ENCODE measurements at places on chromosomes 11 and 22.
A peak's percentile ranks its signal among the peaks of the same experiment; 100 is the strongest.

DNA sequence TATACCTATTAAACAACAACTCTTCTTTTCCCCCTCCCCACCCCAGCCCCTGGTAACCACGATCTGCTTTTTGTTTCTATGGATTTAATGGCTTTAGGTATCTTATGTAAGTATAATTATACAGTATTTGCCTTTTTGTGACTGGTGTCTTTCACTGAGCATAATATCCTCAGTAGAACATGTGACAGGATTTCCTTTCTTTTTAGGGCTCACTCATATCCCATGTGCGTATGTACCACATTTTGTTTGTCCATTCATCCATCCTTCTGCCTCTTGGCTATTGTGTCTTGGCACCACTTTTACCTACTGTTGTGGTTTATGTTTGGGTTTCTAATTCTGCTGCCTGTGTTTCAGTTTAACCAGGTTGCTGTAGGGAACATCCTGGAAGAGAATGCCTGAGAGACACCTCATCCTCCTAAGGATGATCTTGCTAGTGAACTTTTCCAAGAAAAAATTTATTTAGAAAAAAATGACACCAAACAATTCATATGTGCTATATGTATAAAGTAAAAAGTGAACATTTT, 77.6 kb upstream of the SESN3 start:
- no peak for DNase-seq

- DNase-seq, result peak; percentile 26
Measured at GRCh38 chr11:47553406-47553743, 443 bp upstream of the CELF1 start.

GRCh38 chr11:134800130-134800529, 388.1 kb upstream of the B3GAT1 start:
- no peak for DNase-seq

DNA sequence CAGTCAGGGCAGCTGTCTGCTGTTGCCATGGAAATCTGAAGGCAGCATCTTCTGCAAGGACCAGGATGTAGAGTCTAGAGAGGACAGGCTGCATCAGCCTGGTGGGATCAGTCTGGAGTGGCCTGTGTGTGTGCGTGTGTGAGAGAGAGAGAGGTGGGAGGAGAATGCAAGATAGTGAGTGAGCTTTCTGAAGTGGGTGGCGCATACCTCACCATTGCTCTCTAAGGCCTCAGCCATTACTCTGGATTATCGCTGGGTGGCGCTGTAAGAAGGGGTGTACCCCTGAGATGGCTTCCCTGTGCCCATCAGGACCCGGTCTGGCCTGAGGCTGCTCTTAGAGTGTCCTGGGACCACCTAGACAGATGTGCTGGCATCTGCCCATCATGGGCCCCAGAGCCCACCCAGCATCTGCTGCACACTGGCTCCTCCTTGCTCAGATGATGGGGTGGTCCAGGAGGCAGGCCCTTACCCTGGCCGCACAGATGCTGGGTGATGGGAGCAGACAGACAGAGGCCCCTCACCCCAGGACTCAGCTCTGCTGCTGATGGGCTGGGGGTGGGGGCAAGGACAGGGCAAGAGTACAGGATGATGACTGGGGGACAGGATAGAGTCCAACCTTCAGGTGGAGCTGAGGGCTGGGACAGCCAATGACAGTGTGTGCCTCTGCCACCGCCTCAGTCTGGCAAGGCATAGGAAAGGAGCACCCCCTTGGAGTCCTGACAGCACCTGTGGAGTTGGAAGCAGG, 25.7 kb upstream of the TUB start:
- no peak for DNase-seq

GRCh38 chr22:33192156-33192555, 134.0 kb upstream of the SYN3 start:
- DNase-seq, result no peak

GRCh38 chr11:118763041-118763440, 27.9 kb downstream of the DDX6 start:
- DNase-seq, result no peak

- DNase-seq, result no peak
Measured at GRCh38 chr11:17792161-17792560, 57.6 kb downstream of the KCNC1 start.

GRCh38 chr11:14454861-14455632, 44.6 kb downstream of the COPB1 start:
- no peak for DNase-seq

- DNase-seq, result no peak
Measured at GRCh38 chr11:22456993-22457762, 119.0 kb downstream of the SLC17A6 start.

DNA sequence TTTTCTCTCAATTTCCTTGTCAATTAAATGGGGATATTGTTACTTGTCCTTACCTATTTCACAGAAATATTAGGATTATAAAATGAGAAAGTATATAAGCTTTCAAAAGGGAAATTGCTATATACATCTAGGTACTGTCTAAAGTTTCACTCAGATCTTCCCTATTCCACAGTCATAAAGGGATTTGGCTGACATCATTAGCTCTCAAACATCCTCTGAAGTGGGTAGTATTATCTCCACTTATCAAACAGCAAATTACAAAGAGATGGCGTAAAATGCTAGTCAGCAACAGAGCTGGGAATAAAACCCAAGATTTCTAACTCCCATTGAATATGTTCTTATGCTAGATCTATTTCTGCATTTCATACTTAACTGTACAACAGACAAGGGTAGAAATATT, 50.9 kb downstream of the SLC25A17 start:
- DNase-seq, result no peak

DNA sequence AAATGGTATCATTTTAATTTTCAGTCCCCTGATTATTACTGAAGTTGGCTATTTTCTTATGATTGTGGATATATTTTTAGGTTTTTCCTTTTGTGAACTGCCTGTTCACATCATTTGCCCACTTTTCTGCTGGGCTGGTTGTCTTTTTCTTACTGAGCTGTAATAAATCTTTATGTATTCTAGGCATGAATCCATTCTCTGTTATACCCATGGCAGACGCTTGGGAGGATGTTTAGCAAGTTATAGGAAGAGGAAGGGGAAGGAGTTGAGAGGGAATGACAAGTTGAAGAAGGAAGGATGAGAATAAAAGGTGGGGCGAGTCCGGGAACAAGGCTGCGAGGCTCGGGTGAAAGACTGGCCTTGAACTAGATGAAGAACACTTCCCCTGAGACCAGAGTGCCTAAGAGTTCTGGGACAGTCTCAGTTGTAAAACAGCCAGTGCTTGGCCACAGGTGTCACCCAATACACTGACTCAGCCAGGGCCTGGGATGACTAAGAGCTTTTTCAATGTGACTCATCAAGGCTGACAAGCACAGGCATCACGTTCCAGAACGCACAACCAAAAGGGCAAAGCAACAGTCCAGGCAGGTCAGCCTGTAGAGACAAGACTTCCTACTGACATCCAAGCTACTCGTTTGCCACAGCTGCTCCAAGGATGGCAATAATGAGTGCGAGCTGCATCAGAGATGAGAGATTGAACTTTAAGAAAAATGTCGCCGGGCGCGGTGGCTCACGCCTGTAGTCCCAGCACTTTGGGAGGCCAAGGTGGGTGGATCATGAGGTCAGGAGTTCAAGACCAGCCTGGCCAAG, 35.2 kb downstream of the LRFN4 start:
- peak; percentile 64 for DNase-seq

GRCh38 chr11:32890843-32891656, 1.6 kb upstream of the QSER1 start:
- no peak for DNase-seq

GRCh38 chr22:23622634-23623033, 9.5 kb downstream of the DRICH1 start:
- no peak for DNase-seq

DNA sequence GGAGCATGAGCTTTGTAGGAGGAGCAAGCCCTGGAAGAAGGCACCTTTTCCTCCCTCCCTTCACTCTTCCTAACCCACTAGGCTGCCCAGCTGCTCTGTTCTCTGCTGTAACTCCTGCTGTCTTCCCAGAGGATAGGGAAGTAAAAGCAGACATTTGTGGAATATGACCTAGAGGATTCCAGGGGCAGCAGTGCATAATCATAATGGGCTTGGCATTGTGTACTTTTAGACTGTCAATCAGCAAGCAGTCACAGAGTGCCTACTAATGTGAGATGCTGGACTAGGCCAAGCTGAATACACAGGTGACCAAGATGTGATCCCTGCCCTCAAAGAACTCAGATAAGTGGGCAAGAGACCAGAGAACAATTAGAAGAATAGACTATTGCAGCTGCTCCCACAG, 133.0 kb downstream of the NAV2 start:
- DNase-seq, result no peak

DNA sequence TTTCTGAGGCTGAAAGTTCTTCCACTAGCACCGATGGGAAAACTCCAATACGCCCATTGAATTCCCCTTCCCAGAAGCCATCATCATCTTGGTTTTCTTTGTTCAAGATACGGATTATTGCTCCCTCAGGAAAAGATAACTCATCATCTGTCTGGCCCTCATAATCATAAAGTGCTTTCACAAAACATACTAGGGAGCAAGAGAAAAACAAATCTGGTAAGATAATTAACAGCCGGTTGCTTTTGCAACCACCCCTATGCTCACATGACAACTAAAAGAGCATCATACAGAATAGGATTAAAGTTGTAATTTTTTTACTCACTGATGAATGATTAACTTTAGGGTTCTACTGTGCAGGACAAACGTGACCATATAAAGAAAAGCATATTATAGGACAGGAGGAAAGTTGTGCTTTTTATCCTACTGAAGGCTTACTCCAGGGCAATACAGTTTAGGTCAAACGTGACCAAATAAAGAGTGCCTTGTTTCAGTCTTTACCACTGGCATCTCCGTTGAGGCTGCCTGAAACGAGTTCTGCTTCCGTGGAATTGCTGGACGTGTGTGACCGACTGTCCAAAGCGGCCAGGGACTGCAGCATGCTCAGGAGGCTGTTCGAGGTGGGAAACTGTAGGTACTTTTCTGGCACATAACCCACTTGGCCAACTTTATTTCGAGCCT, 28.6 kb downstream of the ATG16L2 start:
- DNase-seq, result no peak

DNA sequence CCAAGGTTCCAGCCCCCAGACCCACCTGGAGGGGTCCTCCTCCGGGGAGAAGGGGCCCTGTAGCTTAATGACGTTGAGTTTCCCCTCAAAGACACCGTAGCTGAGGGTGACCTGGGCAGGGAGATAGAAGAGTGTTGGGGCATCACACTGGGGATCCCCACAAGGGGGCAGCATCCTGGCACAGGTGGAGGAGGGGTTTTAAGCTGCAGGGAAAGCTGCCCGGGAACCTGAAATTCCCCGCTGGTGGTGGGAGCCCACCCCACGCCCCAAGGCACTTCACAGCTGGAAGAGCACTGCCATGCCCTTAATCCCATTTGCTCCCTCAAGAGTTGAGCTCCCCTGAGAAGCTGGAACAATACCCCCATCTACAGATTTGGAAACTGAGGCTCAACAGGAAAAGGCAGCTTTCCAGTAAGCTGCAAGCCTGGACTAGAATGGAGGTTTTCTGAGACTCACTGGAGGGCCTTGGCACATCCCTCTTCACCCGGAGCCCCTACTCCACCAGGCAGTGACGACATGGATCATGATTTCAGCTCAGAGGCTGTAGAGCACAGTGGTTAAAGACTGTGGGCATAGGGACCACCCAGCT, 13.7 kb downstream of the MFNG start:
- no peak for DNase-seq

GRCh38 chr11:68120273-68121066, 718 bp downstream of the CHKA start:
- no peak for DNase-seq

DNA sequence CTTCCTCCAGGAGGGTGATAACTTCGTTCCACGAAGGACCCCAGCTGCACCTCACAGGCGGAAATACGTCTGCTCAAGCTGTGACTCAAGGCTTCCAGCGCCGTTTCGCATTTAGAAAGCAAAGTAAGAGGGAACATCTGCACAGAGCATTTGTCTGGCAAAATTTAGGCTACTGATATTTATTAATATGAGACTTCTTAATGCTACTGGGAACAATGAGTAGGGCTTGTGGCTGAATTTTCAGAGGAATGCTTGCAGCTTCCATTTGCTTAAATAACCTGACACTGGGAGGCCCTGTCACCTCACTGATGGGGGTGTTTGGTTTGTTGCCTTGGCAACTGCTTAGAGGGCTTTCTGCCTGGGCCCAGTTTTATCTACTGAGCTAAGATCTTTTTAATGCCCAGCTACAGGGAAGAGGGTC, 14.7 kb upstream of the ST14 start:
- no peak for DNase-seq

GRCh38 chr11:75398906-75399305, 412 bp upstream of the RPS3 start:
- DNase-seq, result no peak

DNA sequence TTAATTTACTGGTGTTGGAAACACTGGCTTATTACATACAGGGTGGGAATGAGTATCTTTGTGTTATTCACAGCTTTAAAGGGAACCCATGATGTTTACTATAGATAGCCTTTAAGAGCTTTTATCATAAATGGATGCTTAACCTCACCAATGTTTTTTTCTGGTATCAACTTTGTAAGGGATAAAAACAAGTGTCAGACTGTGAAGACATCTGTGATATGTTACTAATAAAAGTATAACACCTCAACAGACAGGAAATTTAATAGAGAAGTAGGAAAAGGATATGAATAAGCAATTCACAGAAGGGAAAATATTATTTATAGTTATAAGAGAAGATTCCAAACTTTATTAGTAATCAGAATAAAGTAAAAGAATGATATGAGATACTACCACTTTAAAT, 46.3 kb downstream of the ACAT1 start:
- no peak for DNase-seq

DNA sequence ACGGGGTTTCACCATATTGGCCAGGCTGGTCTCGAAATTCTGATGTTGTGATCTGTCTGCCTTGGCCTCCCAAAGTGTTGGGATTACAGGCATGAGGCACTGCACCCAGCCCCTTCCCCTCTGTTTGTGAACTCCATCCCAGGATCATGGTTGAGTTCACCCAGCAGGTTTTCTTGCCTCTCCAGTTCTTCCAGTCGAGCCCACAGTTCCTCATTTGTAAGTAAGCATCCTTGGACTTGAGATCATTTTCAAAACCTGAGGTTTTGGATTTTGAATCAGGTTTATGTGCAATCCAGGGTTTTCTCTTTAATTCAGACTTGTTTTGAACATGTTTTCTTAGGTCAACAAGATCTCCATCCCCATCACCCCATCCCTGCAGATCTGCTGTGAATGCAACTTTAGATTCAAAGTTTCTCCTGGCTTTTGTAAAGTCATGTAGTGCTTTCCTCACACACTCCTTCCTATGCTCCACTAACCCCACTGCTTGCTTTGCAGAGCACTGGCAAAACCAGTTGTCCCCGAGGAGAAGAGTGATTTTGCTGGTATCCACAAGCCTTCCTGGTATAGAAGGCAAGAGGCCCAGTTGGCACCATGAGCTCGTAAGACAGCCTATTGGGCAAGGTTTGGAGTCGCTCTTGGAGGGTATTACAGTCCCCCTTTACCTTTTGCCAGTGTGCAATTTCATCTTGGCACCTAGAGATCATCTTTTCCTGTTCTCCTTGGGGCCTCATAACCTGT, 14.7 kb upstream of the VPREB1 start:
- DNase-seq, result no peak

All from stimulated activated CD8-positive, alpha-beta memory T cell treated with anti-CD3 and anti-CD28 coated beads, Interleukin-15, amount 100 ng/mL, for 48 hours (primary cell).